CD4-positive, alpha-beta T cell treated with Interleukin-17A for 1 hour (primary cell): ENCODE measurements at places on chromosomes 6 and 20.

DNA sequence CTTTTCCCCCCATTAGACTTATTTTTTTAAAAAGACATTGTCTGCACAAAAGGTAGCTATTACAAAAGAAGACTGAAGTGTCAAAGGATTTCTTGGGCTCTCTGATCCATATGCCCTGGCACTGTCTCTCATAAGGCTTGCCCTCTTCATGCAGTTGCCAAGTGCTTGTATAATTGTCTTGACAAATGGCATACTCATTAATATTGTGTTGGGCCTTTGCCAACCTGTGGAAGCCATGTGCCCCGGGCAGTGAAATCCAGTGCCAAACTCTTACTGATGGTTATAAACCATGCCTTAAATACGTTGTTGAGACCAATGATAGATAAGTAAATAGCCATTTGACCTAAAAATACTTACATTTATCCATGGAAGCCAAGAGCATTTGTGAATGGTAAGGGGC lies 98.1 kb downstream of the FARS2 start:
- no peak for DNase-seq

GRCh38 chr6:52523378-52524142 lies 53.3 kb downstream of the TRAM2 start:
- no peak for DNase-seq

DNA sequence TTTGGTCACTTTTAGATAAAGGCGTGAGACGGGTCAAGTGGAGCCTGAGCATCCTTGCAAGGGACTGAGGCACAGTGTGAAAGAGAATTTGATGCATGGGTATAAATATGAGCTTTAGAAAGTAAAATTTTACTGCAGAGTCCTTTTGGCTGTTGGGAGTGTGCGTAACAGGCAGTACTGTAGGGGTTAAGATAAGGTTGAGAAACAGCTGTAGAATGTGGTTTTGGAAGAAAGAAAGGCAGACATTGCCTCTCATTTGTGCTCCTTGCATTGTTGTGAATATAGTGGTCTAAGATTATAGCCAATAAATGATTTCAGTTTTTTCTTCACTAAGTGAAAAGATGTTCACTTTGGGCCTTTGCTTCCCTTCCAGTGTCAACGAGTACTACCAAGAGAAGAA lies 73.0 kb downstream of the RREB1 start:
- DNase-seq: no peak

GRCh38 chr6:1605893-1606779 lies 3.6 kb upstream of the FOXC1 start:
- DNase-seq: no peak

GRCh38 chr6:80733641-80734040 lies 627.2 kb downstream of the BCKDHB start:
- DNase-seq: no peak

GRCh38 chr6:100126790-100127484 lies 132.9 kb upstream of the MCHR2 start:
- no peak for DNase-seq

DNA sequence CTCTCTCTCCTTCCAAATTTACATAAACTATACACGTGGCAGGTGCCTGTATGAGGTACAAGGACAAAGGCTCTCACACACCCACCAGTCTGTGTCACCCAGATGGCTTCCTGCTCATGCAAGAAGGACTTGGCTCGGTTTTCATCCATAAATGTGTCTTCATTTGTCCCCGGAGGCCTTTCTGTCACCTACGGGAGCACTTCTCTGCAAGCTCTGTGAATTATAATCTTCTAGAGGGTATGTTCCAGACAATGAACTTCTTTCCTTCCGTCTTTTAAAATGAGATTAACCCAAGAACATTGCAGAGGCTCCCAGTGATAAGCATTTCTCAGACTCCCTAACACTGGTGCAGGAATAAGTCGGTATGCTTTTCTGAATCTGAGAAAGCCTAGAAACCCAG lies 123.6 kb downstream of the PTPRT start:
- no peak for DNase-seq
